ENCODE measurements at places on chromosomes 16 and 17. TPM values are rescaled to one million over a fixed set of nuclear protein-coding genes. Genes with fewer than 3 reads are reported as not detected.

DNA sequence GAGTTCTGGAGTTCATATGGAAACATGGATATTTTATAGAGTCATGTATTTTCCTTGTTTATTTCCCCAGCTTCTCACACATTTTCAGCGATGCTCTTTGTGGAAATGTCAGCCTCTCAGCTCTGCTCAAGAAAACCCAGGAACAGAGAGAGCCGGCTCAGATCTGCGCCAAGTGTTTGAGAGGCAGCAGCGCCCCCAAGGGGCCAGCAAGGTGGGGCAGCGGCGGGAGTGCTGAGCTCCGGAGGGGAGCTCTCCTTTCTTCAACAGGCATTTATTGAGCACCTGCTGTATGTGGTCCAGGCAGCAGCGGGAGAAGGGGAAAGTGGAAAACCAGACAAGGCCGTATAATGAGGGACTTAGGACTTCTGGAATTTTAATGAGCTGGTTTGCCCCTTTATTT lies 421.1 kb upstream of the C16orf82 start:
- DNase-seq: no peak

DNA sequence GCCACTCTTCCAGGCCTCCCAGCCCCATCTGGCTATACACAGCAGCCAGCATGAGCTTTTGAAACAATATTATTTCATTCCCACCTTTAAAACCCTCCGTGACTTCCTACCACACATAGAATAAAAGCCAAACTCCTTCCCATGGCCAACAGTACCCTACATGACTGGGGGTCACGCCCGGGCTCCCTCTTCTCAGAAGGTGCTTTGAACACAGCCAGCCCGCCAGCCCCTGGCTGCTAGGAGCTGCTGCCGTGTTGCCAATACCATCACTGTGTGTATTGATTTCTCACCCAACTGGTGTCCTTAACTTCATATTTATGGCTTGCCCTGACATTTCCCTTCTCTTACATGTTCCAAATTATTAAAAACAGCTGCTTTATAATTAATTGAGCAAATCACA lies 111.2 kb downstream of the GNAO1 start:
- DNase-seq: no peak

RGS11 gene
- 2.2 TPM for polyA plus RNA-seq

DNA sequence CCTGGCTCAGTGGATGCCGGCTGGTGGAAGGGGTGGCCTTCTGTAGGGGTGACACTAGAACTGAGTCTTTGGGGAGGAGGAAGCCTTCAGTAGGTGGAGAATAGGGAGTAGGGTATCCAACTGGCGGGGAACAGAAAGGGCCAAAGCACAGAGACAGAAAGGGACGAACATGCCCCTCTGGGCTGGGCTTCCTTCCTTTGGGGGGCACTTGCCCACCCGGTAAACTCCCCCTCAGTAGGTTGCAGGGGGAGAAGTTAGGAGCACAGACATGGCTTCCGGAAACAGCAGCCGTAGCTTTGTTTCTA lies 774 bp downstream of the ENGASE start:
- DNase-seq: no peak

- no peak for DNase-seq
These were observed 22.7 kb downstream of the PLEKHG4 start for GRCh38 chr16:67302076-67302475.

DNA sequence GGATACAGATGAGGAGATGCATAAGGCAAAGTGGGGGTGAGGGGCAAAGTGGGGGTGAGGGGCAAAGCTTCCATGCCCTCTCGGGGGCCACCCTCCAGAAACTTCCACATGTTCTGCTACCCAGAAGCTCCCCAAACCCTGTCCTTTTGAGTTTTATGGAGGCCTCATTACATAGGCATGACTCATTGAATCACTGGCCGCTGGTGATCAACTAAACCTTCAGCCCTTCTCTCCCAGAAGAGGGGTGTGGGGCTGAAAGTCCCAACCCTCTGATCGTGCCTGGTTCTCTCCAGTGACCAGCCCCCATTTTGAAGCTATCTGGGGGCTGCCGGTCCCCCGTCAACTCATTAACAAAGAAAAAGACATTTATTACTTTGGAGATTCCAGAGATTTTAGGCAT lies 27.5 kb downstream of the ITGAE start:
- DNase-seq: no peak

DNA sequence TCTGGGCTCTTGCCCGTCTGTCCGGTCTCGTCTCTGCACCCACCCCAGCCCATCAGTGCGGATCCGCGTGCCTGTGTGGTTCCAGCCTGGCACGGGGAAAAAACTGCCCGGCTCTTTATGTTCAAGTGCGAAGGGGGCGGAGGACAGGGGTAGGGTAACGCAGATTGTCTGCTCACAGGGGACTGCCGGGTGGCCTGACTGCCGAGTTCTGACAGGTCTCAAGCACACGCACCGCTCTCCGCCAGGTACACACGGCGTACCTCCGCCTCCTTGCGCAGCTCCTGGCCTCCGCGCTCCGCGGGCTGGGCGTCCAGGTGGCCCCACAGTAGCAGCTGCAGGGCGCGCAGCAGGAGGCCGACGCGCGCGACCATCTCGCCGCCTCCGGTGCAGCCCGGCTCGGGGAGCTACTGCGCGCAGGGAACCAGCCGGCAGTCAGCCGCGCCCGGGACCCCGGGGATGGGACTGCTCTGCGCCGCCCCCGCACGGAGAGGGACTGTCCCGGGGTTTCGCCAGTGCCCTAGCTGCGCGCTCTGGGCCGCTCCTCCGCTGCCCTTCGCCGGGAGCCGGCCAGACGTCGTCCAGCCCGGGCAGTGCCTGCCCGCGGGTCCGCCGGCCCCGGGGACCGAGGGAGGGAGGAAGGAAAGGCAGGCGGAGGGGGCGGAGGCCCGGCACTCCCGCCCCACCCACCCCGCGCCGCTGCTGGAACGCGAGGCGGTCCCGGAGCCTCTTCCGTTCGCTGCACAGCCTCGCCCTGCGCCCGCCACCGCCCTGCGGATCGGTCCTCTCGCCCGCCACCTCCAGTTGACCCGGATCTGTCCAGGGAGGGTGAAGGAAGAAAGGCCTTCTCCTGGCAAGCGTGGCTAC lies at the start of gene MMP28:
MMP28 (minus strand) TSS at position 635 of the 864 bp plus-strand sequence; CDS start at position 371, 264 bp downstream.
- no peak for DNase-seq

DNA sequence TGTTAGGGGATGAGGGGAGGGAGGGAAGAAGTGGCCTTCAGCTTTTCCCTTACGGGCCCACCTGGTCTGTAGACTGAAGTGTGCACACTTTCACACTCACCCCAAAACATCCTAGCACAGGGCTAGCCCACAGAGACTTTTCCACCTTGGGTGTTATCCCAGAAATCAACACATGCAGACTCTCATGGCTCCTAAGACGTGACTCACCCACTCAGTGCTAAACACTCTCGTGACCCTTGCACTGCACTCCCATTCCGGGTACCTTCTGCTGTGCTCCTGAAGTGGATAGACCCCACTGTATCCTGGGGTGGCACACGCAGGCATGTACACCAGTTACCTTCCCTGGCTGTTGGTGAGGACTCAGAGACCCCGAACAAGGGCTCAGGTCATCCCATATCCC lies 23.0 kb upstream of the ABCC3 start:
- DNase-seq: no peak

All from BJ (cell line).